ENCODE measurements at places on chromosomes 16 and 17.

DNA sequence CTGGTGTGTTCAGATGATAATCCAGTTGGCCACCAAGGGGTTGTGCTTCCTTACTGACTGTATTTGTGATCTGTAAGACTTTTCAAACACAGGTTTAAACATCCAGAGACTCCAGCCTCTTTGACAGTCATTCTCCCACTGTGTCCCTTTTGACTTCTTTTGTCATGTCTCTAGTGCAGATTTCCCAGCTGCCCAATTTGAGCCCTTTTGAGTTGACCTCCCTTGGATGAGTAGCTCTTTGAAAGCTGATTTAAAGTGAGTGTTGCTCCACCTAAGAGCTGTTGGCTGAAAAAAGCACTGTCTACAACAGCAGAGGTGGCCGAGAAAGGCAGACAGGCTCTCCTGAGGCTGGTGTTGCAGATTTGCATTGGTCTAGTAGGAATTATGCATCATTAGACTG, 188.4 kb upstream of the TBX2 start:
- DNase-seq, result no peak

DNA sequence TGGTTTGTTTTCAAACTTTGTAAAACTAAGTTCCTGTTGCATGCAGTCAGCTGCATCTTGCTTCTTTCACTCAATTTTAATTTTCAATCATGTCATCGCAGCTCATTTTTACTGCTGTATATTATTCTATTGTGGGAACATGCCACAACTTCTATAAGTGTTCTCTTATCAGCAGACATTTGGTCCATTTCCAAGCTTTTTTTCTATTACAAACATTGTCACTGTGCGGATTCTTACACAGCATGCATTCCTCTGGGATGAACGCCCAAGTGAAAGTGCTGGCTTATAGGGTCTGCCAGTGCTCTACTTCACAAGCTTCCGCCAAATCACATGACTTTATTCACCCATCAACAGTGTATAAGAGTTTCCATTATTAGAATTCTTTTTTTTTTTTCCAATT, 22.7 kb downstream of the GINS3 start:
- DNase-seq, result peak; percentile 49

DNA sequence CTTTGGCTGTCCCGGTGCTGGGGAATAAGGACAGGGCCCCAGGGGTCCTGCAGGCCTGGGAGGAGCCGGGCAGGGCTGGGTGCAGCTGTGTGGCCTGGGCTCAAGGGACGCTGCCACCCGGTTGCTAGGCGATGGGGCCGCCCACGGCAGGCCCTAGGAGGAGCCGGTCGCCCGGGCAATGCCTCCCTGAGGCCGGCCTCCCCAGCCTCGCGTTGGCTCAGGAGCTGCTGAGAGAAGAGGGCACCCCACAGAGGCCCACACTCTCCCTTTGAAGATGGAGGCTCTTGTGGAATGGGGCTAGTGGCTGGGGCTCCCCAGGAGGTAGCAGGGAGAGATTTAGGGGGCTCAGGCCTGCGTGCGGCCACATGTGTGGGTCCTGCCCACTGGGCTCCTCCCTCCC, at the start of gene CIBAR2:
Gene CIBAR2 (minus strand): TSS at position 109 of the 400 bp plus-strand sequence. CDS start 120 bp downstream, outside the sequence.
- no peak for DNase-seq

- peak; percentile 79 for DNase-seq
These were observed 3.5 kb upstream of the RPL13 start for GRCh38 chr16:89556750-89557689.

- no peak for DNase-seq
These were observed 20.9 kb downstream of the CMIP start for GRCh38 chr16:81465375-81465943.

DNA sequence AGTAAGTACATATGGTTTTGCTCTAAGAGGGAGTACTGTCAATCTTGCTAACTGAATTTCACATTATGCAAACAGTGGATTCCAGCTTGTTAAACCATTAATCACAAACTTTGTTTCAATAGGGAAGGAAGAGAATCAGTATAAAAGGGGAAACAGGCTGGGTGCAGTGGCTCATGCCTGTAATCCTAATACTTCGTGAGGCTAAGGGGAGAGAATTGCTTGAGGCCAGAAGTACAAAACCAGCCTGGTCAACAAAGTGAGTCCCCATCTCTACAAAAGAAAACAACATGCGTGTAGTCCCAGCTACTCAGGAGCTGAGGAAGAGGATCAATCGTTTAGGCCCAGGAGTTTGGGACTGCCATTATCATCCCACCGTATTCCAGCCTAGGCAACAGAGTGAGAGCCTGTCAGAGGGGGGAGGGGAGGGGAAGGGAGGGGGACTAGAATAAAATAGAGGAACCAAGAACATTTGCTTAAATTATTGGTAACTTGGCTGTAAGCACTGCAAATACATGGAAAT, 65.7 kb downstream of the FBXL20 start:
- DNase-seq, result no peak

DNA sequence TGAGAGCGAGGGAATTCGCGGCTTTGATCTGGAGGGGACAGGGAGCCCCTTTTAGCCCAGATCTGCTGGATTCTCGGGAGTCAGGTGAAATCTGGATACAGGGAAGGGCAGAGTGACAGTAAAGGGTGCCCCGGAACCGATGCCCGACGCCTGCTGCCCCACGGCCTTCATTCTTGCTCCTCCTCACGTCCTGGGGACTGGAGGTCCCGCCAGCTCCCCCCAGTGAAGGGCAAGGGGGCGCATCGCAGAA, 596 bp downstream of the OR1F1 start:
- DNase-seq, result no peak

Data from brain microvascular endothelial cell (primary cell).